Mammary microvascular endothelial cell (primary cell): ENCODE measurements at places on chromosomes 7 and 10. TPM values are rescaled to one million over a fixed set of nuclear protein-coding genes. Genes with fewer than 3 reads are reported as not detected.

Gene ATRNL1
- not detected in 2 replicates for total RNA-seq

Gene TBC1D12
- total RNA-seq: 7.3 and 11.5 TPM in 2 replicates

Gene SLC26A5
- not detected in 2 replicates for total RNA-seq

Gene ELN
- 0.25 and 1.8 TPM in 2 replicates for total RNA-seq

Gene DEPP1
- total RNA-seq: 32.3 and 40.5 TPM in 2 replicates
